ENCODE measurements at places on chromosomes 6 and 20.

DNA sequence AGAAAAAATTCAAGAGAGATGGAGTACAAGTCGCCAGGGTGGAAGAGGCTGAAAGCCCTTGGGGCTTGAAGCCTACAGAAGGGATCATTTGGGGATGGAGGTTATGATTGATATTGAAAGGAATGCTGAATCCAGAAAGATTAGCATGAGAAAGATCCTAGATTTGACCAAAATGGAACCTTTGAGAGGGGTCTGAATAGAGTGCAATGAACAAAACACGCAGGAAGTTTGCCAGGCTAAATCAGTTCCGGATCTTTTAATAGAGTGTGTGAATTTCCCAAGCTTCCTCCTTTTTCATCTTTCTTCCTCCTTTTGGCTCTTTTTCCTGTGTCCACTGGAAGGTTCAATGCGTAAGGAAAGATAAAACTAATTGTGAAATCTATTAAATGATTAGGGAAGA, 15.3 kb downstream of the IPCEF1 start:
- no peak for DNase-seq

DNA sequence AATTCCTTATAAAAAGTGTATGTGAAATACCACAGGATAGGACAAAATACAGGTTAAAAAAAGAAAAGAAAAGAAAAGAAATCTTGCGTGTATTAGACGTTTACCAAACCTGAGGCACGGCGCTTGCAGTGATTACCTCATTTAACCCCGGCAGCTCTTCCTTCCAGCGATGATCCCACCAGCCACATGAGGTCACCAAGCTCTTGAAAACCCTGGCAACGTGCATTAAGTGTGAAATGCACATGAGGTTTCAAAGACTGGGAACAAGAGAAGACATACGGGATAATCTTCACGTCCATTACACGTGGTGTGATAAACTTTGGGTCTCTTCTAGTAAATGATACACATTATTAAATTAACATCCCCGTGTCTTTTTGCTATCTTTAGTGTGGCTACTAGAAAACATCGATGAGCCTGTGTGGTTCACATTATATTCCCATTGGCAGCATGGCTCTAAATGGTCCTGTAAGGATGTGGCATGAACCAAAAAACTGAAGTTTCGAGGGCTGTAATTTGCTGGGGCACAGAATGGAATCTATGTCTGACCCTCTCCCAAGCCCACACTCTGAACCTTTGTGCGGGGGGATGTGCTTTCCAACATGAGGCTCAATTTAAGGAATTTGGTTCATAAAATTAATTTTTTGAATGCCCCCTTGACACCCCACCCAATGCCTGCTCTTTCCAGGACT, 59.2 kb upstream of the THBS2 start:
- DNase-seq = no peak

- DNase-seq = no peak
Observed at GRCh38 chr6:139442188-139442671, 67.8 kb upstream of the CITED2 start.

GRCh38 chr20:3473944-3474343, 3.1 kb downstream of the ATRN start:
- no peak for DNase-seq

DNA sequence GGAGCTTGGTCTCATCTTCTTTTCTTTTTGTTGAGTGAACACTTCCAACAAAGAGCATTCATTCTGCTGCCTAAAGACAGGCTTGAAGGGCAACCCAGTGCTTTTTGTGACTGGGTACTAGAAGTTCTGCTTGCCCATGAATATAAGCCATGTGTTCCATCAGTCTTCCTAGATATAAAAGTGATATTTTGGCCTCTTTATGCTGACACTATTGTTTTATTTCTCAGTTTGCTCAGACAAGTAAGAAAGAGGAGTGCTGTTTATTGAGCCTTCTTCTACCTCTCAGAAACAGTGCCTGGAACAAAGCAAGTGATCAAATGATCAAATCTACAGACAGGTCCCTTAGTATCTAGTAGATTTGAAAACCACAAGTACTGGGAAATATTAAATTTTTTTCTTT, 2.4 kb upstream of the DTNBP1 start:
- DNase-seq = no peak
